ENCODE measurements at places on chromosomes 12 and 14.

- DNase-seq, result no peak
Measured at GRCh38 chr14:81132468-81132867, 88.3 kb downstream of the GTF2A1 start.

DNA sequence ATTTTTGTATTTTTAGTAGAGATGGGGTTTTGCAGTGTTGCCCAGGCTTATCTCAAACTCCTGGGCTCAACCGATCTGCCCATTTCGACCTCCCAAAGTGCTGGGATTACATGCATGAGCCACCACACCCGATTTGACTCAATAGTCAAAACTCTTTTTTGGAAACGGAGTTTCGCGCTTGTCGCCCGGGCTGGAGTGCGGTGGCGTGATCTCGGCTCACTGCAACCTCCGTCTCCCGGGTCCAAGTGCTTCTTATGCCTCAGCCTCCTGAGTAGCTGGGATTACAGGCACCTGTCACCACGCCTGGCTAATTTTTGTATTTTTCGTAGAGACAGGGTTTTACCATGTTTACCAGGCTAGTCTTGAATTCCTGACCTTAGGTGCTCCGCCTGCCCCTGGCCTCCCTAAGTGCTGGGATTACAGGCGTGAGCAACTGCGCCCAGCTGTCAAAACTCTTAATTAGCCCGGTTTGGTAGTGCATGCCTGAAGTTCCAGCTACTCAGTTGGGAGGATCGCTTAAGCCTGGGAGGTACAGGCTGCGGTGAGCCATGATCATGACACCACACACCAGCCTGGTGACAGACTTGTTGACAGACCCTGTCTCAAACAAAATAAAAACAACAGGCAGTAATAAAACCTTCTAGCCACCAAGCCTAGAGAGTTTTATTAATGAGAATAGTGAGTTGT is 12.4 kb downstream of the MED21 start:
- DNase-seq, result no peak

DNA sequence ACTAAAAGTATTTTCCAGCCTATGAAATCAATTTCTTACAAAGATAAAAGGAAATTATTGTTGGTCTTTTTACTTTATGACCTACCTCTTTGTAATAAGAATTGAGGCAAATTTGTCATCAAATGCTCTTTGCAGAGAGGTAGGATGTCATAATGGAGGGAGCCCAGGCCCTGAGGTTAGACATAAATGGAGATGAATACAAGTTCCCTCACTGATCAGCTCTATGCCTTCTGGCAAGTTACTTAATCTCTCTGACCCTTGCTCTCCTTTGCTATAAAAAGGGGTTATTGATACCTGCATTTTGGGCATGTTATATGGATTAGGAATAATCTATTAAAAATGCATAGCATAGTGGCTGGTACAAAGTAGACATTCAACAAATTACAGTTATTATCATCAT is 146.9 kb upstream of the KRR1 start:
- no peak for DNase-seq

GRCh38 chr14:77565289-77565993 is 51.0 kb downstream of the SPTLC2 start:
- no peak for DNase-seq

- DNase-seq, result no peak
Measured at GRCh38 chr12:40801082-40801481, 108.8 kb downstream of the CNTN1 start.

GRCh38 chr12:22066310-22066709 is 20.3 kb downstream of the CMAS start:
- no peak for DNase-seq

Data from SW480 (cell line).